ENCODE measurements at places on chromosomes 7 and 10.
A peak's percentile ranks its signal among the peaks of the same experiment; 100 is the strongest.

DNA sequence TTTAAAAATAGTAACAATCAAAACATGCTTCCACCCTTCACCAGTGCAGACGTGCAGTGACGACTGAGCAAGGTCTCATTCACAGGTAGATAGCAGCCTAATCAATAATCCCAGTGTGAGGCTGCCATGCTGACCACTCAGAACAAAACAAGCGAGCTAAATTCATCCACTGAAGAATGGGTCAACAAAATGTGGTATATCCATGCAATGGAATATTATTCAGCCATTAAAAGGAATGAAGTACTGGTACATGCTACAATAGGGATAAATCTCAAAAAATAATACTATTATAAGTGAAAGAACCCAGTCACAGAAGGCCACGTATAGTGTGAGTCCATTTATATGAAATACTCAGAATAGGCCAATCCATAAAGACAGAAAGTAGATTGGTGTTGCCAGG is 74.0 kb downstream of the PTPRE start:
- no peak for DNase-seq

- DNase-seq, result peak; percentile 32
These were observed 973 bp downstream of the CAMK1D start for GRCh38 chr10:12350167-12350872.

GRCh38 chr7:12731775-12732174 is 44.3 kb downstream of the ARL4A start:
- DNase-seq, result no peak

DNA sequence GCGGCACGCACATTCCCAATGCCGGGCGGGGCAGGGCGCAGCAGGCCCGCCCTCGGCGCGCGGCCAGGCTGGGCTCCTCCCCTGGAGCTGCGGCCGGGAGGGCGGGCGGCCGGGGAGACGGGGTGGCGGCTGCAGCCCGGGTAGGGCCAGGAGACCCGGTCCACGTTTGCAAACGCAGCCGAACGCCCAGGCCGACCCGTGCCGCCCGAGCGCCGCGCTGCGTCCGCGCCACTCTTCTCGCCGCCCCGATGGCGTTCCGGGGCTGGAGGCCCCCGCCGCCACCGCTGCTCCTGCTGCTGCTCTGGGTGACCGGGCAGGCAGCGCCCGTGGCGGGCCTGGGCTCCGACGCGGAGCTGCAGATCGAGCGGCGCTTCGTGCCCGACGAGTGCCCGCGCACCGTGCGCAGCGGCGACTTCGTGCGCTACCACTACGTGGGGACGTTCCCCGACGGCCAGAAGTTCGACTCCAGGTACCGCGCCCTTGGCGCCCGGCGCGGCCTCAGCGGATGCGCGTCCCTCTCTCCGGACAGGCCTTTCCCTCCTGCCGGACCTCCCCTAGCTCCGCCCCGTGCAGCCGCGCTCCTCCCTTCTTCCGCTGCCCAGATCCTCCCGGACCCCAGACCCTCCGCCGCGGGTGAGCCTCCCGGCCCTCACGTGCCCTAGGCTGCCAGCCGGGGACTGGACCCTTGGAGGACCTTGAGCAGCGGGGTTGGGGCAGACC is at the start of gene FKBP9:
FKBP9 (plus strand) TSS at position 115 of the 720 bp plus-strand sequence; CDS start at position 249, 134 bp downstream.
- DNase-seq, result peak; percentile 94

DNA sequence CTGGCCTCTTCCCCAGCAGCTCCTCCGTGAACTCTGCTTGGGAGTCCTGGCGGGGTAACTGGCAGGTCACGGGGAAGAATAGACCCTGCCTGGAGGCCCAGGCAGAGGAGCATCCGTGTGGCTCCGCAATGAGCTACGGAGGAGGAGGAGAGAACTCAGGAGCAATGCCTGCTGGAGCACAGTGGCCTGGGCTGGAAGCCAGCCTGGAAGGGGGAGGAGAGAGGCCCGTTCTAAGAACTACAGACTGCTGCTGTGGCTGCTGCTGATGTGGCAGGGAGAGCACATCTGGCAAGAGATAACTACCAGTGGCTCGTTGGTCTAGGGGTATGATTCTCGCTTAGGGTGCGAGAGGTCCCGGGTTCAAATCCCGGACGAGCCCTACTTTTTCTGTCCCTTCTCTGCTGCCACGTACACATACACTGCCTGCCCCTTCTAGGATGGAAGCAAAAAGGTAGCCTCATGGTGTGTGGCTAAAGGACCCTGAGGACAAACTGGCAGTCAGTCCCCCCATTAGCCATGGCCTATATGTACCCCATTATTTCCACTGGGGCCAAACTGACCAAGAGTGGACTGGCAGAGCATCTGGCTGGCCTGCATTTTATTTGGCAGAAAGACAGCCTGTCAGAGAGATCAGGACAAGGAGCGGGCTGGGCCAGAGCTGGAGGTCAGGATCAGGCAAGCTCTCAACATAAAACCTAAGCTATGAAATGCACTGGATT is 7.7 kb upstream of the OPN1SW start:
- peak; percentile 75 for DNase-seq

DNA sequence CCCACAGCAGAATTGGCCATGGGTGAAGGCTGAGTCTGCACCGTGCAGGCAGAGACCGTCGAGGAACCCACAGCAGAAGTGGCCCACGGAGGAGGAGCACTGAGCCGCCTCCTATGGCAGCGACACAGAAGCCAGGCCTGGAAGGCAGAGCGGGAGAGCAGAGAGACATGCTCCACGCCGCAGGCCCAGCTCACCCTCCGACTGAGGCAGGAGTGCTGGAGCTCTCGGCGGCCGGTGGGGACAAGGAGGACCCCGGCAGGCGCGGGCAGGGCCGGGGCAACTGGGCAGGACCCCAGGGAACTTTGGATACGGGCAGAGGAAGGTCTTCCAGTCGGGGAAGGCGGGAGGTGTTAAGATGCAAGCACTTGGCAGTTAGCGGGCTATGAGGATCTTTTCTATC is 420.4 kb downstream of the DNAJB6 start:
- DNase-seq, result no peak

Data from EL (cell line).